Activated CD8-positive, alpha-beta memory T cell treated with anti-CD3 and anti-CD28 coated beads, Interleukin-2, amount 10 ng/mL, durations not matched to agents 7 days and 5 days (primary cell): ENCODE measurements at places on chromosomes 4 and X.

DNA sequence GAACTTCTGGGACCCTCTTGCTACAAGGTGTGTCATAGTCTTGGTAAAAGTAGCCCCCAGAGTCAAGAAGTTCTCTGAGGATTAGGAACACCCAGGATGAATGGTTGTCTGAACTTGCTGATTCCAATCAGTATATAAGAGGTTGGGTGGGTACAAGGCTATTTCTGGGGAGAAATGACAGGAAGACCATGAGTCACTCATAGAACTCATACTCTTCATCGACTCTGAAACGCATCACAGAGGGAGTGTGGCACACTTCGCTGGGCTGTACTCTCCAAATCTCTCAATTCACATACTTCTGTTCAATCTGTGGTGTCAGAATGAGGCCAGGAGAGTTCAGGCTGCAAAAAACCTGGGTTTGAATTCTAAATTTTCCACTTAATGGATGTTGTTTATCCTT, 193.2 kb upstream of the LEF1 start:
- DNase-seq, result no peak

GRCh38 chrX:69210581-69210980, 45.3 kb upstream of the PJA1 start:
- DNase-seq, result no peak

GRCh38 chrX:41236629-41237028, 97.3 kb upstream of the DDX3X start:
- DNase-seq, result no peak

GRCh38 chr4:110793381-110793801, 170.5 kb upstream of the PITX2 start:
- no peak for DNase-seq

- DNase-seq, result no peak
Observed at GRCh38 chrX:67587946-67588624, 44.3 kb downstream of the AR start.

DNA sequence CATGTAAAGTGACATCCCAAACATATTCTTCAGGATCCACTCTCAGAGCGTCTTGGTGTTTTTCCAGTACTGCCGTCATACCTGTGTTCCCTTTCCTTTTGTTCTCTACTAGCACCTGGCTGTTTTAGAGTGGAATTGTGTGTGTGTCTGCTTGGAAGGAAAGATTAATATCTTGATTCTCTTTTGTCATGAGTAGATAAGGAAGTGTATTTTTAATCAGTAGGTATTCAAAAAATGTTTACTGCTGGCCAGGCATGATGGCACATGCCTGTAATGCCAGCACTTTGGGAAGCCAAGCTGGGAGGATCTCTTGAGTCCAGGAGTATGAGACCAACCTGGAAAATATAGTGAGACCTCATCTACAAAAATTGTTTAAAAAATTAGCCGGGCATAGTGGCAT, 198.8 kb downstream of the CBR4 start:
- no peak for DNase-seq

- DNase-seq, result no peak
Observed at GRCh38 chr4:105490523-105490922, 16.7 kb upstream of the PPA2 start.

DNA sequence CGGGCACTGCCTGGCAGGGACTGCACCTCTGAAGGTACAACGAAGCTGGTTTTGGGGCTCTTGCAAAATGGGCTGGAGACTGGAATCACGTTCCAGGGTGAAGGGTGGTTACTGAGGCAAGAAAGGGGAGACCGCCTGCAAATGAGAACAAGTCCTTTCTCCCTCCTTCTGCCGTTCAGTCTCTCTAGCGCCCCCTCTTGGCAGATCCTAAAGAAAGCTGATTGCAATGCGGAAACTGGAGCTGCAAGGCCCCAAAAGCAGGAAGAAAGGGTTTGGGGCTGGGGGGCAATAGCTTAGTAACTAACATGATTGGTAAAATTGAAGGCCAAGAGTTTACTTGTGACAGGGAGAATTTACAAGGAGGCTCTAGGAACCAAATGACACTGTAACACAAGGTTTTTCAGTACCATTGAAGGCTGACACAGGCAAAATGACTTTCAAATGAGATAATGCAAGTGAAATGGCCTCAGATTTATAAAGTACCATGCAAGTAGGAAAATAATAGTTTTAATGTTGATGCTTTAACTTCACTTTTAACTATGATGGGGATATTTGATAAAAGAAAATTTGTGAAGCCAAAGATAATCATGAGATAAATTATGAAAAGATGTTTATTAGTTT, 222.7 kb upstream of the HAND2 start:
- DNase-seq, result peak; percentile 41

- DNase-seq, result no peak
Observed at GRCh38 chr4:129804461-129804981, 708.6 kb downstream of the C4orf33 start.

DNA sequence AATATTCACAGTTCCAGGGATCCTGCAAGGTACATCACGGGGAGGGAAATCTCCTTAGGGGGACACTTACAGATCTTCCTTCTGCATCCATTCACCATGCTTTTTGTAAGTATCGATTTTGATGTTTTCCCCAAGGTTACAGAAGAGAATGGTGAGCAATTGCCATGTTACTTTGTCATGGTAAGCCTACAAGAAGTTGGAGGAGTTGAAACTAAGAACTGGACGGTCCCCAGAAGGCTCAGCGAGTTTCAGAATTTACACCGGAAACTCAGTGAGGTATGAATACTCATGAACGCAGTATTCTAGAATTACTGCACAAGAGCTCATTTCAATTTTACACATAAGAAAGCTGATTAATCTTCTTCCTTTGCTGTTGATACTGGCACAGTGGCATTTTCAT, 53.9 kb downstream of the LRP2BP start:
- DNase-seq, result no peak

DNA sequence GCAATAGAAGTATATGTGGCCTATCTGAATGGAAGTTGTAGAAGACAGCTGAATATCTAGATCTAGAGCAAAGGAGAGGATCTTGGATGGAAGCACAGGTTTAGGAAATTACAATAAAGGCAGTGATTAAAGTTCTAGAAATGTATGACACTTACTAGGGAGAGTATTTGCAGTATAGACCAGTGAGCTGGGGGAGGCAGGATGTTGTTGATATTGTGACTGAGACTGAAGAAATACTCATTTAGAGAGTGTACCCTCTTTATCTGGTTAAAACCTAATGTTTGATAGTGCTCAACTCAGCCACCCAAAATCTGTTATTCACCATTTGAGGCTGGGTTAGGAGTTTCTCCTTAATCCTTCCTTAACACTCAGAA, 439.5 kb downstream of the GRXCR1 start:
- DNase-seq, result no peak

DNA sequence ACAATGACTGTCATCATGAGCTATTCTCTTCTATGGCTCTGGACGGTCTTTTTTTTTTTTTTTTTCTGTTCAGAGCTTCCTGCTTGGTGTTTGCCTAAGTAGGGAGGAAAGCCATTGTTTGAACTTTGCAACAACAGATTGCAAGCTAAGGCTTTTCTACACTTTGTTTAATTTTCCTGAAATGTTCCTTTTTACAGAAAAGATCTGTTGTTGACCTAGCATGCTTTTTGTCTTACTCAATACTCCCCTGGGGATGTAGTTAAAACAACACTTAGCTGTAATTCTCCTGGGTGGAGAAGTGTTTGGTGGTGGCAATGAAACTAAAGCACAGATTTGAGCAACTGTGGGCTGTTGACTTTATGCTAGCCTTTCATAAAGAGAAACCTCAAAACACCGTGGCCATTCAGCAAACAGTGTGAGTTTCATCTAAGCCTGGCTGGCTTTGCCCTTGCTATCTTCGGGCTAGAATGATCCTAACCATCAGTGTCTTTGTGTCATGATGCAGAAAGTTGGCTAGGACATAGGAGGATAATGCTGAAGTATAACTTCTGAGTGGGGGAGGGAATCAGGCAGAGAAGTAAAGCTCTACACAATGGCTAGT, 110.5 kb downstream of the ANXA3 start:
- DNase-seq, result no peak

DNA sequence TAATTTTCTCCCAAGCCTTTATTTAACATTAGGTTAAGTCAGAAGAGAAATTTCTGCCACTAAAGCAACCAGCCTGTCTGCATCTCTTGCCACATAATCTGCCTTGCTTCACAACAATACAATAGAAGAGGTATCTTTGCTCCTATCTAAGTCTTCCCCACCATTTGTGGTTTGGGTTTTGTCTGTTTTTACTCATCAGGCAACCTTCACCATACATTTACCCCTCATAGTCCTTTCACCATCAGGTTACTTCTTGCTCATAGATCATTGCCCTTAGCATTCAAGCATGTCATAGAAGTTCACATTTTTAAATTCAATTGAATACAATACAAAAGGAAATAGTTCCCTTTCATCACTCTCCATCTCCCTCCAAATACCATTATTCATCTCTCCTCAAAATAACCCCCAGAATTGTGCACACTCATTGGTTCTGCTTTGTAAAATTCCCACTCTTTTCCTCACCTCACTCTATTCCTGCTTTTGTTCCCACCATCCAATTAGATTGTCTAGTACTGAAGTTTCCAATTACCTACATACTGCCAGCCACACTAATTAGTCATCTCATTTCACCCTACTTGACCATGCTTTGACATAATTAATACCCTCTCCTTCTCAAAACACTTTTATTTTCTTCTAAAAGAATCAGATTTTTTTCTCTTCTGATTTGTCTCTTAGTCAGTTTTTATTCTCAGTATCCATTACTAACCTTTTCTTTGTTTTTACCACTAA, 1957.0 kb upstream of the AGA start:
- DNase-seq, result no peak

GRCh38 chr4:8191136-8191747, 7.8 kb upstream of the SH3TC1 start:
- no peak for DNase-seq

GRCh38 chr4:40507977-40508376, 121.7 kb downstream of the RBM47 start:
- DNase-seq, result no peak

- peak; percentile 59 for DNase-seq
Observed at GRCh38 chr4:151801547-151802516, 41.0 kb upstream of the GATB start.

DNA sequence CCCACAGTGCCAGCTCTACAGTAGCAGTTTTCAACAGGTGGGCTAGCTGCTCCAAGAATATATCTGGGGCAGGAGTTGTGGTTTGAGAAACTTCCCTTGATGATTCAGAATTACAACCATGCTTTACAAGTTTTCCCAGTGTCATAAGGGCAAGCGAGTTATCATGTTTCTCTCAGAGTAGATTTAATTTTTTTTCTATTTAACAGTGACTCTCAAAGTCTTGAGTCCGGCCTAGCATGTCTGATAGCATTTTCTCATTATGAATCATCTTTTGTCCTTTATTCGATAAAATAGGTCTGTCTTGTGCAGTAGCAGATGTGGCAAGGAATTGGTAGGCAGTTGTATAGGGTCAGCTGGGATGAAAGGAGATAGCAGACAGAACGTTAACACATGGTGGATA, 62.2 kb upstream of the SPANXD start:
- DNase-seq, result no peak

DNA sequence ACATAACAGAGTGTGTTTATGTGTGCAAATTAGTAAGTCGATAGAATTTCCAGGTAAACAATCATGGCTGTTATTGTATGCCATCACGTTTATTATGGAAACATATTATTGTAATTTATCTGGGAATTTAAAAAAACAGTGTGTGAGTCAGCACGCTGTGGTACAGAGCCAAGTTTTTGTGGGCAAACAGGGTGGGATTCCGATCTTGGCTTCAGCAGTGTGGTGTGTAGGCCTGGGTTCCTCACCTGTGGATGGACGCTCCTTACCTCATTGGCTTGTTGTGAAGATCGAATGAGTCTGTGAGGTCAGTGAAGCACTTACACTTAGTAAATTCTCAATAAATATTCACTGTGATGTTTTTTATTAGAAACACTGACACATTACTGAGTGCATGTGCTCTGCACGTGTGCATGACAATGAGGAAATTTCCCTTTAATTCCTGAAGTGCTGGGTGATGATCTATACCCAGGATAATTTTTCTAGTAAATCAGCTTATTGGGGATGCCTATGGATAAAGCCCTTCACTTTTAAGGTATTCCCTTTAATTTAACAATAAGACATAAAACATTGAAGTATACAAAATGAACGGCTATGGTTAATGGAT, 36.4 kb downstream of the SLIT2 start:
- no peak for DNase-seq

GRCh38 chrX:154360155-154360713, 14.2 kb downstream of the FLNA start:
- DNase-seq, result no peak

- no peak for DNase-seq
Observed at GRCh38 chrX:124502599-124502998, 156.2 kb downstream of the SH2D1A start.

DNA sequence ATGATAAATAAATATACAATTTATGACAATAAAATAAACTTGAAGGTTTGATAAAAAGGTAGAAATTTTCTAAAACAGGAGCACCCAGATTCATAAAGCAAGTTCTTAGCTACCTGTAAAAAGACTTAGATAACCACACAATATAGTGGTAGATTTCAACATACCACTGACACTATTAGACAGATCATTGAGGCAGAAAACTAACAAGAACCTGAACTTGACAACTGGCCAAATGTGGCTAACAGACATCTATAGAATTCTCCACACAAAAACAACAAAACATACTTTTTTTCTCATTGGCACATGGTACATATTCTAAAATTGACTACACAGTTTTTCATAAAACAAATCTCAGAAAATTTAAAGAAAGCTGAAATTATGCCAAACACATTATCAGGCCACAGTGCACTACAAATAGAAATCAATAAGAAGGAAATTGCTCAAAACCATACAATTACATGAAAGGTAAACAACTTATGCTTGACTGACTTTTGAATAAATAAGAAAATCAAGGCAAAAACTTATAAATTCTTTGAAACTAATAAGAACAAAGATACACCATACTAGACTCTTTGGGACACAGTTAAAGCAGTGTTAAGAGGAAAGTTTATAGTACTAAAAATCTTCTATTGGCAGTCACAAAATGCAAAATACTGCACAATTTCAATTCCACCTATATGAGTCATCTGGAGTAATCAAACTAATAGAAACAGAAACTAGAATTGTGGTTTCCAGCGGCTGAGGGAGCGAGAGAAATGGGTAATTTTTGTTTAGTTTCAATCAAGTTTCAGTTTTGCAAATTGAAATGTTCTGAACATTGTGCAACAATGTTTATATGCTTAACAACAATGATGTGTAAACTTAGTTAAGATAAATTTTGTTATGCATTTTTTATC, 925.6 kb downstream of the SH3BGRL start:
- DNase-seq, result peak; percentile 42

- no peak for DNase-seq
Observed at GRCh38 chr4:162586266-162586665, 422.5 kb upstream of the FSTL5 start.

DNA sequence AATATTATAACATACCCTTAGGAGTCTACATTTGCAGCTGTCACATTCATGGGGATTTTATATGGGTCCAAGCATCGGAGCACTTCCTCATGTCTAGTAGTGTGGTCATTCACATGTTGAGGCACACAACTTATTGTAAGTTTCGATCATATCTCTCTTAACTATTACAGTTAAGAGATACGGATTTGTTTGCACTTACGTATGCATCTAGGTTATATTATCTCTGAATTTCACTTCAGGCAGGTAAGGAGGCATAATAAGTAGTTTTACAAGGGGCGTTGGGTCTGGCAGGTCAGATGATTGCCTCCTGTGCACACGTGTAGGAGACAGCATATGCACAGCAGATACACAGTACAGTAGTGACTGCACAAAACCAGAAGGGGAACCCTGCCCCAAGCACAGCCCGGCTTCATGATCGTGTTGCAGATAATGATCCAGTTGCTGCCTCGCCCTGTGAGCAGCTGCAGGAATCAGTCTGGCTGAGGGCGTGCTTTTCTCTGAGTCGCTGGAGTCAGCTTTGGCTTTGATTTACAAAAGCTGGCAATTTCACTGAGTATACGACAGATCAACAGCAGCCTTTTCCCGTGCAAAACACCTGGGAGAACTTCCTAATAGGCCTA, 302.9 kb upstream of the GATB start:
- peak; percentile 62 for DNase-seq
